ENCODE measurements at places on chromosomes 2 and 18.

DNA sequence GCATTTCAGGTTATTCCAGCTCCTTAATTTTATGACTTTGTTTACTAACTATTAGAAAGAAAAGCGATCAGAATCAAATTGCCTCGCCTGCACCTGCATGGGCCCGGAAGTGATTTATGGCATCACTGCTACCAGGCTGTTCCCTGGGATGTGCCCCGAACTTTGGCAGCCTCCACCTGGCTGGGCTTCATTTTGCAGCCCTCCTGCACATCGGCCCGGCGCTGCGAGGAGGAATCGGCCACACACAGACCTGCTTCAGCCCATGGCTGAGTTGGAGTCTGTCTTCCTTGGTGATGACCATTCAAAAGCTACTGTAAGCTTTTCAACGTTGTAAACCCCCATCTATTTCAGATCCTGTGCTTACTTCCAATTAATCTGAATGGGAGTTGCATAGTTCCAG, 638.0 kb downstream of the RNF144A start:
- DNase-seq = no peak

- no peak for DNase-seq
These were observed 34.6 kb upstream of the RAB1A start for GRCh38 chr2:65164426-65164891.

DNA sequence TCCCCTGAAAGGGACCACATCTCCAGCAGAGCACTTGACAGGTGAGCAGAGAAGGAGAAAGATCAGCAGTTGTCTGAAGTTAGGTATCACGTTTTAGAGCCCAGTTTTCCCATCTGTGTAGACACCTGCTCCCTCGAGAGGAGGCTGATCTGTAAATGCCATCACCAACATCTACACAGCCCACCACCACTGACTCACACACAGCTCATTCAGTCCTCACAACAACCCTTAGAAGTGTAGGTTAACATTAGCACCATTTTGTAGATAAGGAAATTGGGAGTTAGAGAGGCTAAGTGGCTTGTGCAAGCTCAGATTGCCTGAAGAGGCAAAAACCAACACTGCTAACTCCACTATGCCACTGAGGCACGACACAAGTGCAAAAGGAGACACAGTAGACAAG, 37.2 kb upstream of the STAT1 start:
- DNase-seq = no peak

GRCh38 chr18:711310-711656, 1.1 kb downstream of the ENOSF1 start:
- no peak for DNase-seq

- DNase-seq = no peak
These were observed 102.1 kb upstream of the RAB27B start for GRCh38 chr18:54726143-54726542.

GRCh38 chr2:239611222-239611795, 210.5 kb upstream of the HDAC4 start:
- no peak for DNase-seq
